Sciatic nerve (tissue), 2 donors: ENCODE measurements at places on chromosomes 7 and 10. TPM values are rescaled to one million over a fixed set of nuclear protein-coding genes. Genes with fewer than 3 reads are reported as not detected.

GRCh38 chr10:77349226-77349625 is 288.4 kb downstream of the KCNMA1 start:
- DNase-seq, result no peak

DNA sequence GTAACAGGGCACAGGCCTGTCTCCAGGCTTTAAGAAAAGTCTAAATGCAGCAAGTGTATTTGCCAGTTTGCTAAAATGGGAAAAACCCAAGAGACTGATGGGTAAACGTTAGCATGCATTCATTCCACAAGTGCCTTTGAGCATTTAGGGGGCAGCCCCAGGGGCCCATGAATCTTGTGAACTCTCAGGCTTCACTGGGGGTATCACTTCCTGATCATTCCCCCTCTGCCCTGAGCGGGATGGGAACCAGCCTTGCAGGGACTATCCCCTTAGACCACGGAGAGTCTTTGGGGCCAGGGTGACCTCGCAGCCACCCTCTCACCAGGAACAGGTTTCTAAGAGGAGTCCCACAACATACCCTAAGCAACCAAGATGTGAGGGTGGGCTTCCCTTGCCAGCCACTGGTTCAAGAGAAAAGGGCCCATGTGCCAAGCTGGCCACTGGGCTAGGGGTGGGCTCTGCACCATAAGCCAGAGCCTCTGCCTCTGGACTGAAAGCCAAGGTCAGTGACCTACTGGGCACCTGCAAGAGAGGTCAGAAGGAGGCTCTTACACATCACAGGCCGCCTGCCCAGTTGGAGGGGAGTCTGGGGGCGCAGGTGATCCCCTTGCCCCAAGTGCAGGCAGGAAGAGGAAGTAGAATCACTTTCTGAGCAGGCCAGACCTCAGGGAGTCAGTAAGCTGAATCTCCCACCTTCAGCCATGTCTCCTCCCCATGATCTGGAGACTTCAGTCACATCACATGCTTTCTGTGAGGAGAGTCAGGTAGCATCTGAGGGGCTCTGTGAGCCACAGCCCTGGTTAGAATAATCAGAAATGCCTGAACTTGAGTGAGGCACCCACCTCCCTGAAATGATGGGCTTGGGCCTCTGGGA is 75.0 kb downstream of the C10orf105 start:
- DNase-seq, result no peak

DNA sequence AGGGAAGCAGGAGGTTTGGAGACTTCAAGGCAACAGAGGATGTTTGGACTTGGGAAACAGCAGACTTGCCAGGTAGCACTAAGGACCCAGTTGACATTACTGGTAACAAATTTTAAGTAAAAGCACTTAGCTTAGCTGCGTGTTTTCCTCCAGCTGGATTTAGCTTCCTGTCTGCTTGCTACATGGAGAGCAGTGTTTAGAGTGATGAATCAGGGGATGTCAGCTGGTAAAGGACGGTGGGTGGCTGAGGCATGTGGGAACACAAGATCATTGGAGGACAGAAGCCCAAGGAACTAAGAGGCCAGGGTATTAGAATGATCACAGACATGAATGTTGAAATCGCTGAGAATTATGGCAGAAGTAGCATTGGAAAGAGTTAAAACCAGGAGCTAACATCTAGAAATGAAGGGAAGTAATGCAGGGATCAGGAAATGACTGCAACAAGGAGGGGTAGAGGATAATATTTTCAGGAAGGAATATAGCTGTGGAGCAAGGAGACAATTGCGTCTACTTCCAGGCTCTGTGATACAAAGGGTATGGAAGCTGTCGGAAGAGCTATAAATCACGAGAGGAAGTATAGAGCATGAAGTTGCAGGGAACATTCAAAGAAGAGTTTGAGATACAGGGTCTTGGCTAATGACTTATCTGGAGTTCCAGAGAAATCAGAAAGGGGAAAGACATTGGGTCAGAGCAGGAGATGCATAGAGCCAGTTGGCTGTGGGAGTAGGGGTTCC is 34.4 kb downstream of the CALD1 start:
- DNase-seq, result no peak

DNA sequence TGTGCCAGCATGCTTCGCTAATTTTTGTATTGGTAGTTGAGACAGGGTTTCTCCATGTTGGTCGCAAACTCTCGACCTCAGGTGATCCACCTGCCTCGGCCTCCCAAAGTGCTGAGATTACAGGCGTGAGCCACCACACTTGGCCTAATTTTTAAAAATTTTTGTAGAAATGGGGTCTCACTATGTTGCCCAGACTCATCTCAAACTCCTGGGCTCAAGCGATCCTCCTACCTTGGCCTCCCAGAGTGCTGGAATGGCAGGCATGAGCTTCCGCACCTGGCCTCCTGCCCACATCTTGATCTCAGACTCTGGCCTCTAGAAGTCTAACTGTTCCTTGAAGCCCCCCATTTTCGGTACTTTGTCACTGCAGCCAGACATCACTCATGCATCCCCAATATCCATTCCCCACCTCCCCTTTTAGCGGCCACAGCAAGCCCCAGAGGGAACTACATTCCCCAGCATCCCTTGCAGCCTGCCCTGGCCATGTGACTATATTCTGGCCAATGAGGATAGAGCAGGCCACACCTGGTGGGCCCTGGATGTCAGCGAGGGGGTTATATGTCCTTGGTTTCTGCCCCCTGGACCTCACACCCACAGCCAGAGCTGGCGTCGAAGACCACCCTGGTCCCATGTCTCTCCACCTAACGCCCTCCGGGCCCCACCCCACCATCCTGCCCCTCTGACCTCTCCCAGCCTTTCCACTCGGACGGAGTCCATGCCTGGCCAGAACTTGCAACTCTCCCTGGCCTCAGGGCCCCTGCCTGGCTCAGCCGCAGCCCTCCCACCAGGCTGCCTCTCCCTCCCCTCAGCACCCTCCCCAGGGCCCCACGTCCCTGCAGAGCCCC is 33.8 kb downstream of the MICALL2 start:
- DNase-seq, result no peak

ZNF425 gene
- 3.2 TPM for total RNA-seq

DEPP1 gene
- total RNA-seq, result 190 TPM

GRCh38 chr10:14810969-14811953 is 26.6 kb downstream of the CDNF start:
- no peak for DNase-seq

GRCh38 chr7:70406186-70406949 is 725.6 kb upstream of the GALNT17 start:
- DNase-seq, result no peak

DNA sequence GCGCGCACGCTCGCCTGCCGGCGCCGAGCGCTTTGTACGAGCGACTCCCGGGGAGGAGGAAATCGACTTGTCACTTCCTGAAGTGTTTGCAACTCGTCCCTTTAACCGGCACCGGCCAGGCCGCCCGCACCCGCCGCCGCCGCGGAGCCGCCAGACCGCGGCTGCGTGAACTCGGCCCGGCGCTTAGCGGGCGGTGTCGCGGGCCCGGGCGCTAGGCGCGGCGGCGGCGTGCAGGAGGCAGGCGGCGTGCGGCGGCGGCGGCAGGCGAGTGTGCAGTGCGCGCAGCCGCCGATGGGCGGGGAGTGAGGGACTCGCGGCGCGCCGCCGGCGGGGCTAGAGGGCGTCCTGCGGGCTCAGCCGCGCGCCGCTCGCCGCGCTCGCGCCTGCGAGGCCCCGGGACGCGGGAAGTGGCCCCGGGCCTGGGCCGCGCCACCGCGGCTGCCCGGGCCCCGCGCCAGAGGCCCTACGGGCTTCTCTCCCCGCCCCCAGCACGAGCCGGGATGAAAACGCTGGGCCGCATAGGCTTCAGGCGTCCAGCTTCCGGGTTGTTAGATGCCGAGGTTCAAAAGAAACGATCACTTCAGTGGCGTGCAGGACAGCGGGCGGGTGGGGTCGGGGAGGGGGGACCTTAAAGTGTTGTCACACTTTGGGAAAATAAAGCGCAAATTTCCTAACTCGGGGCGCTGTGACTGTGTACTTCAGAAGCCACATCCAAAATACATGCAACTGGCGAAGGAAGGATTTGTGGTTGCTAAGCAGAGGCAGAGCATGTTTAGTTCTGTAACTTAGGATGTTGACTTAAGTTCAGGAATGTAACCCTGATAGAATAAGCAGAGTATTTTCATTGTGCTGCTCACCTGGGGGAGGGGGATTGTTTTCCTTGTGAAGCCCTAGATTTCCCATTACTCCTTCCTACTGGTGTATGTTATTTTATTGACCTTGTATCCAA is at the start of gene FAM53B:
Gene FAM53B (minus strand): TSS at position 277 of the 949 bp plus-strand sequence. CDS start 37,665 bp downstream, outside the sequence.
- peak; percentile 90 for DNase-seq

NYAP1 gene
- total RNA-seq, result 9.1 TPM

- no peak for DNase-seq
These were observed 13.4 kb downstream of the LRRC18 start for GRCh38 chr10:48926255-48926654.

TMEM26 gene
- 0.53 TPM for total RNA-seq

GRCh38 chr10:127276794-127277462 is 80.5 kb upstream of the INSYN2A start:
- DNase-seq, result no peak

TFPI2 gene
- 4.1 TPM for total RNA-seq

GRCh38 chr7:49692516-49692915 is 80.9 kb upstream of the VWC2 start:
- no peak for DNase-seq

ASZ1 gene
- not detected for total RNA-seq

- DNase-seq, result no peak
These were observed 52.6 kb downstream of the GNAI1 start for GRCh38 chr7:80187279-80187678.

DNA sequence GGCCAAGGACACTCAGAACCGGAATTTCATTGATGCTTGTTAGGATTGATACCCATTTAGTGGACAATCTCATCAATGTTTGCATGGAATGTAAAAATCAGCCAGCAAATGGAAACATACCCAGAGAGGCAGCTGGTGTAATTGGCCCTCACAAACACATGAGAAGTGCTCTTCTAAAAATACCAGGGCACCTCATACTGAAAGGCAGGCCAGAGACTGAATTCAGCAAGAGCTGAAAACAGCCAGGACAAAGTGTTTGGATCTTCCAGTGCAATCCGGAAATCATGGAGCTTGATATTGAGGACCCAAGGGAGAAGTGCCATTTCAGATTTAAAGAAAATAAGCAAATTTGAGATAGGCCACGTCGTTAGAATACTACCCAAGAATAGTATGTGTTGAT is 498.6 kb downstream of the GALNT17 start:
- DNase-seq, result no peak

DNA sequence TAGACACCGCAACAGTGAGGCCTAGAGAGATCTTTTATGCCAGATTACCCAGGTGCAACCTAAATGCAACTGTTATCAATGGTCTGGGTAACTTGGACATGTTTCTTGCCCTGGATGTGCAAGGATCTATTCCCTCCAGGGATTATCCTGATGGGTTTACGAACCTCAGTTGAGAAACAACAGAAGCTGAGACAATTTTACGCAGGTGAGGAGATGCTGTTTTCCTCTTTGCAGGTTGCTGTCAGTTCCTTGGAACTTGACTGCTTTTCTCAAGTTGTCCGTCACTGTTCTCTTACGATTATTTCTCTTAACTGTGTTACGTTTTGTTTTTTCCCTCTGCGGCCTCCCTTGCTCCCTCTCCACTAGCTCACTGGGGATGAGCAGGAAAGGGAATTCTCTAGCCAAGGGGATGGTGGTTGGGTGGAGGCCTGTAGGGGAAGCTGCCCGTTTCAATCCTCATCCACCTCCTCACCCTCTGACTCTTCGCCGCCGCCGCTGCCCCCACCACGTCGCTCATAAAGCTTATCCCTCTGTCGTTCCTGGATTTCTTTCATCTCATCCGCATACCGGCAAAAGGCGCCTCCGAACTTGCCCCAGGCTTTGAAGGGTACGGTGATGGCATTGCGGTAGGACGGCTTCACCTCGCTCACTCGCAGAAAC is 1.2 kb downstream of the PURB start:
- DNase-seq, result no peak

GRCh38 chr10:79552143-79552542 is 8.1 kb downstream of the SFTPA2 start:
- no peak for DNase-seq

- no peak for DNase-seq
These were observed 147.5 kb upstream of the RSU1 start for GRCh38 chr10:16964576-16965343.

DNA sequence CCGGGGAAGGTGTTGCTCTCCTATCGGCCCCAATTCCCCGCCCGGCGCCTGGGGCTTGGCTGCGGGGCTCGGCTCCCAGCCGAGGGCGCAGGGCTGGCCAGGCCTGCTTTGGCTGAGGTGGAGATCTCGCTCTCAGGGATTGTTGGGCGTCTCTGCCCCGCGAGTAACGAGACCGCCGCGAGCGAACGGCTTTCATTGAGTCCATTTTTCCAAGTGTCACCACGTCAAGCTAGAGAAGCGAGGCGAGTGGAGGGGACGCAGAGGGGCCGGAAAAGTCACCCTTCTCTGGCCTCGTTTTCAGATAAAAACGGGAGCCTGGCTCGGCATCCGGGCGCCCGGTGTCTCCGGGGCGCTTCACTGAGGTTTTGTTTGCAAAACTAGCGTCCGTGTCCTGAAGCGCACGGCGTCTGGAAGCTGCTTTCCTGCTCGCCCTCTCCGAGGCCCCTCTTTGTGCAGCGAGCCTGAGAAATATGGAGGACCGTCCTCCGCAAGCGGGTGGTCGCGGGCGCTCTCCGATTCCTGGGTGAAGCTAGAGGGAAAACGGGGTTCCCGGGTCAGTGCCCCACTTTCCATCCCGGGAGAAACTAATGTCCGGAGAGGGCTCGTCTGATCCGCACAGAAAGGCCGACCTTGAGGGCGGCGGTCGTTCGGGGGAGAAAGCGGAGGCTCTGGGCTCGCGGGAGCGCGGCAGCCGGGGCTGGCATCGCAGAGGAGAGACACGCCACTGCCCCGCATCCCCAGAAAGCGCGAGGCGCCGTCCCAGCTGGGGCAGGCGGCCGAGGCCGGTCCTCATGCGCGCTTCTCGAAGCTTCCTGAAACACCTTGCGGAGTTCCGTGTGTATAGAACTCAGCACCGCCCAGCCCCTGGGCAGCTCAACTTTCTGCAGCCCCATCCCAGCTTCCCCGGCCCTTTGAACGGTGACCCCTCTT is 3.5 kb upstream of the EN2 start:
- no peak for DNase-seq

DNA sequence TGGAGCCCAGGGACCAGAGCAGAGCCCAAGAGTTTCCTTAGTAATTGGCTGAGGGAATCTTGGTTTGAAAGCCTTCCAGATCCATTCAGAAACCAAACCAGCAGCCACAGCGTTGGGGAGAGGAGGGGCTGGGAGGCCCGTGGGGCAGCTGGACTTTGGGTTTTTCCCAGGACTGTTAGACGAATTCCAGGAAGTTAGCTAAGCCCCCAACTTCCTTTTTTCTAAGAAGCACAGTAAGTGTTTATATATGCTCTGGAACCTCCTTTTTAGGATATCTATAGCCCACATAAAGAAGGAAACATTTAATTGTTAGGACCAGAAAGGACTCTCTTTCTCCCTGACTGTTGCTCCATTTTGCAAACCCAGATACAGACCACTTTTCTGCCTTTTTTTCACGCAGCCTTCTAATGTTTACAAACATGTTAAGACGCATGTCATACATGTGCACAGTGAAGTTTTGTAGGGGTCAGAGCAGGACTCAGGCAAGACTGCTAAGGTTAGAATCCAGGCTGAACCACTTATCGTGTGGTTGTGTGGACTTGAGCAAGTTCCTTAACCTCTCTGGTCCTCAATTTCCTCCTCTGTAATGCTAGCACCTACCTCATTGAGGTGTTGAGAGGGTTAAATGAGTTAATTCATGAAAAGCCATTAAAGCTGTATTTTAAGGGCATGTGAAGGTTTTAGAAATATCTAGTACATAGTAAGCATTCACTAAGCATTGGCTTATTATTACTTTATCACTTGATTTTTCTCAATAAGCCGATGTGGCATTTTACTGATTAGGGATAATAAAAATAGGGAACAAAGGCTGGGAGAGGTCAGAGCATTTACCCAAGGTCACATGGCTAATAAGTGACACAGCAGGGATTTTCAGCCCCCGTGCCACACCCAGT is 42.4 kb downstream of the TBATA start:
- DNase-seq, result peak; percentile 61
